ENCODE measurements at places on chromosomes 11 and 22.

- no peak for DNase-seq
These were observed 597.2 kb upstream of the ANO3 start for GRCh38 chr11:25734591-25735211.

DNA sequence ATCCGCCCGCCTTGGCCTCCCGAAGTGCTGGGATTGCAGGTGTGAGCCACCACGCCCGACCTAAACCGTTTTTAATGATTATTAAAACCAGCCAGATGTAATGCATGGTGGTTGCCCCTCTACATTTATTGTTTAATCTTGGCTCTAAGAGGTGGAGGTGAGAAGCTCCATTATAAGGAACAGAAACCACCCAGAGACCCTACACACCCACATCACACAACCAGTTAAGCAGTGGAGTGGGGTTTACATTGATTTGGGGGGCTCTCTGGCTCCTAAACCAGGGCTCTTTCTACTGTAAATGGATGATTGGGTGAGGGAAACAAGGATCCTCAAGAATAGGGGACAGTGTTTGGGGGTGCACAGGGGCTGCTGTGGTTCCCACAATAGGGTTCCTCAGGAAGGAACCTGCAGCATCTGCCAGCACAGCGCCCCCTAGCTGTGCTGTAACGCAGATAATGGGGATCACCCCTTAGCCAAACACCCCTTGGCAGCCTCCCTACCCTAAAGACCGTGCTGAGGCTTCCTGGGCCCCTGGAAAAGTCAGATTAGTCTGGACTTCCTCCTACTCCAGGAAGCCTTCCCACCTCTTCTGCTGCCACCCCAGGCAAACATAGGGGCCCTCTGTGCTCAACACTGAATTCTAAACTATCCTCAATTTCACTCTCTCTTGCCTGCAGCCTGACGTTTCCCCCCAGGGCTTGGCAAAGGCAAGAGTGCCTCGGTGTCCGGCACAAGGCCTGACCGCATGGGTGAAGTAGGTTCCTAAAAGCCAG lies 2.4 kb downstream of the MPST start:
- no peak for DNase-seq

GRCh38 chr11:126917531-126918204 lies 82.9 kb downstream of the KIRREL3 start:
- no peak for DNase-seq

GRCh38 chr22:45320357-45320976 lies 10.7 kb downstream of the FAM118A start:
- no peak for DNase-seq

DNA sequence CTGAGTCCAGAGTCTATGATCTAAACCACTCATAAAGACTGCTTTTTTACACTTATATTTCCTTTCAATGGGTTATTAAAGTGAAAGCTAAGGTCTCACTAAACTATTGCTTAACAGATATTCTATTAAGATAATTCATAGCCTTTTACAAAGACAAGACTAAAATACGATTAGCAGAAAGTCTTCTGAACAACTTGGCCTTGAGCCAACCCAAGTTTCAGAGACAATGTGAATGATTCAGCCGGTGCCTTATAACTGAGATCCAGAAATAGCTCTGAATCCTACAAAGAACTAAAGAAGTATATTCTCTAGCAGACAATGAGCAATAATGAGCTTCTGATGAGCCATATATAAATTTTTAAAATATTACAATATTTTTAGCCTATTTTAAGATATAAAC lies 41.5 kb upstream of the CARD18 start:
- no peak for DNase-seq

- no peak for DNase-seq
These were observed 6.9 kb downstream of the RAB3IL1 start for GRCh38 chr11:61910187-61911127.

GRCh38 chr11:109490953-109491635 lies 69.1 kb downstream of the C11orf87 start:
- DNase-seq: no peak

- DNase-seq: no peak
These were observed 3.8 kb downstream of the DGCR2 start for GRCh38 chr22:19118329-19118880.

DNA sequence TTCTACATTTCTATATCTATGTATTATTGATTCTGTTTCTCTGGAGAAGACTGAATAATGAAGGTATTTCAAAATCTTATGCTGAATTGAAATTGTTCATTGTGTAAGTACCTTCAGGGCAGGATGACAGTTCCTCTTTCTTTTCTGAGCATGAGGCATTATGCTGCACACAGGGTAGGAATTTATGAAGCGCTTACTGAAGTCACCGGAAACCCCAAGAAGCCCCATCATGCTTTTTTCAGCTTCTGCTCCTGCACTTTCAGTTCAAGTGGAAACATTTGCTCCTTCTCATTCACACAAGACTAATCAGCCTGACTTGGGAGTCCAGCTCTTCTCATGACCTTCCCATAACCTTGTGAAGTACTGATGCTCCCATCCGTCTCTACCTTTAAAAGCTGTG lies 314.7 kb upstream of the SORL1-AS1 start:
- DNase-seq: no peak

DNA sequence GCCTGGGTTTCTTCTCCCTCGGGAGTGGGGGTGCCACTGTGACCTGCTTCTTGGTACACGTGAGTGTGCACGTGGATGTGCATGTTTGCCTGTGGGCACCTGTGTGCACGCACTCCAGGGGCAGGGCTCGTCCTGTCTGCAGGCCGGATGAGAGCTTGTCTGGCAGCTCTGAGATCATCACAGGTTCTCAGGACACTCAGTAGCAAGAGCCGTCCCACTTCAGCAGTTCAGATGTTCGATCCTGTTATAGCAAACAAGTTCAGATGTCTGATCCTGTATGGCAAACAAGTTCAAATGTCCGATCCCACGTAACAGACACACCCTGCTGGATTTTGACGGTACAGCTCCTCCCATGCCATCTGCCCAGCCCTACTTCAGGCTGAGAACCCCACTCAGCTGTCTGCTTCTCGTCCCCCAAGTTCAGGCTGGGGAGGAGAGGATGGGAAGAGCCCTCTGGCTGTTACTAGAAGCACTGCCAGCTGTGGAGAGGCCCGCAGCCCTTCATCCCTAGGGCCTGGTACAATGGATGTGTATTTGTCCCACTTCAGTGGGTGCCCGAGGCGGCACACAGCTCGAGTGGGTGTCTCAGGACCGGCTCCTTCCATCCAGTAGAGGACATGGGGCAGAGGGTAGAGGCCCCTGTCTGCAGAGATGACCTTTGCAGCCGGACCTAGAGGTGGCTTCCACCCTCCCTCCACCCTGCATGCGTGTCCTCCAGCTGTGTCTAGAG lies 1126.9 kb downstream of the BRD1 start:
- DNase-seq: no peak
